Activated T-cell treated with anti-CD3 and anti-CD28 coated beads, Interleukin-2, amount 50 U/mL, for 72 hours (primary cell): ENCODE measurements at places on chromosomes 2 and 18. TPM values are rescaled to one million over a fixed set of nuclear protein-coding genes. Genes with fewer than 3 reads are reported as not detected.

GRCh38 chr2:15615301-15615920 is 23.7 kb downstream of the DDX1 start:
- DNase-seq = no peak

The EPHA4 gene
- 3.4 TPM for total RNA-seq

- no peak for DNase-seq
Observed at GRCh38 chr2:74291218-74291544, 52.0 kb downstream of the SLC4A5 start.

DNA sequence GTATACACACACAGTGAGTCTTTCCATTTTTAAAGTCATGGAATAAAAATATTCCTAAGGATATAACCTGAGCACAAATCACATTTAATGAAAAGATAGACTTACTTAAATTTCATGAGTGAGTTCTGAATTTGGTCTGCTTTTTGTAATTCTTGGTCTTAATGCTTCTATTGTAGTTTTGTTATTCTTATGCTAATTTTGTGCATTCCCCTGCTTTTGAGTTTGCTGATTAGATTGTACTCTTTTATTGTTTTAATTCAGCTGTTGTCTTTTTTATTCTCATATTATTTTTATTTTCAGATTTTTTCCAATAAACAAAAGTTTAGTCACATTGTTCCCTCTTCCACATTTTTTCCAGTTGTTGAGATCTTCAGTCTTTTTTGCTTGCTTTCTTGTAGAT is 202.4 kb downstream of the ZNF407 start:
- DNase-seq = no peak

The C2orf15 gene
- total RNA-seq = 1.9 TPM

- no peak for DNase-seq
Observed at GRCh38 chr18:25066516-25066915, 285.4 kb downstream of the ZNF521 start.

- DNase-seq = no peak
Observed at GRCh38 chr2:187169864-187170263, 278.2 kb downstream of the CALCRL start.

GRCh38 chr2:166181813-166182154 is 54.0 kb upstream of the SCN1A start:
- DNase-seq = no peak

The GALNT3 gene
- 16.2 TPM for total RNA-seq

The ARHGEF33 gene
- total RNA-seq = 0.58 TPM

The CNDP1 gene
- not detected for total RNA-seq

DNA sequence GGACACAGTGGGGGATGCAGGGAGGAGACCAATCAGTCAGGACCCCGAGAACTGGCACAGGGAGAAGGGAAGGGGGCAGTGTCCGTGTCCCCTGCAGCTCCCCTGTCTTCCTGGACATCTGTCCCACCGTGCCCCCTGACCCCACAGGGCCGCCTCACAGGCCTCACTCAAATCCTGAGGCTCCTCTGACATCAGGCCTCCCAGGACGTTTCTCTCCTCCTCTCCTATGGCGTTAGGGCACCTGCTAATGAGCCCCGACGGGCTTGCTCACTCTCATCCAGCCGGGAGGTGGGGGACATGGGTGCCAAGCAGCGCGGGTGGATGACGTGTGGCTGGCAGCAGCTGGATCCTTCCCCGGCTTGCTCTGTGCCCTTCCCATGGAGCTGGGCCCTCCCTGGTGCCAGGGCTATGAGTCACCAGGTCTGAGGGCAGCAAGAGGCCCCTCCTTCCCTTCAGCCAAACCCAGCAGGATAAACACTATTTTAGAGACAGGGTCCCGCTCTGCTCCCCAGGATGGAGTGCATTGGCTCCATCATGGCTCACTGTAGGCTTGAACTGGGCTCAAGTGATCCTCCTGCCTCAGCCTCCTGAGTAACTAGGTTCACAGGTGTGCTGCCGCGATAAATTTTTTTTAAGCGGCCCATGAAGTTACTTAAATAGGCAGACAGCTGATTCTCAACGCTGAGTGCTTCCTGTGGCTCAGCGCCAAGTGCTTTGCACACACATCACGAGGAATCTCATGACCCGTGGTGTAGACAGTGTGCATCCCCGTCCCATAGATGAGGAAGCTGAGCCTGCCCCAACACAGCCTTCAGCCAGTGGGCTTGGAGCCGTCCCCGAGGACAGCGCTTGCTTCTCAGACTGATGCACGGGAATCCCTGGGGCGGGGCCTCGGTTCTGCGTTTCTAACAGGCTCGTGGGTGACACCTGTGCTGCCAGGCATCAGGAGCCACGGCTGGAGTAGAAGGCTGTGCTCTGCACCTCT is 64.5 kb upstream of the HDAC4 start:
- DNase-seq = no peak

DNA sequence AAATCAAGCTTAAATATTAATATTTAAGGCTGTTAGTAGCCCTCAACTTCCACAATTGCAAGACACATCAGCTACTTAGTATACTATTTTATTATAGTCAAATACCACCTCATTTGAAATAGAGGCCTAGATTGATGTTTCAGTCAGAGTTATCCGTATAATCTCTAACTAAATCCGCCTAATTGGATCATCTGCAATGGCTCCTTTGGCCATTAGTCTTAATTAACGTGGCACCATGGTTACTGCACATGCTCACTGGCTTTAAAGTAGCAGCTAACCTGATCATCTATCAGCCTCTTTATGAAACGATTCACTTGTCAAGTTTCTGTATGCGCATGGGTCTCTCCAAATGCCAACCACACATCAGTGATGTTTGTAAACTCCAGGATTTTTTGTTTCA is 112.3 kb downstream of the COLEC12 start:
- DNase-seq = no peak

GRCh38 chr2:19747310-19748072 is 154.3 kb downstream of the TTC32 start:
- DNase-seq = no peak

The CCL20 gene
- total RNA-seq = 21.9 TPM

- no peak for DNase-seq
Observed at GRCh38 chr18:45727068-45727467, 3.1 kb downstream of the SLC14A1 start.

GRCh38 chr2:176412136-176412535 is 142.9 kb downstream of the MTX2 start:
- DNase-seq = no peak

The SERPINB12 gene
- not detected for total RNA-seq

GRCh38 chr2:6308986-6309385 is 556.7 kb downstream of the CMPK2 start:
- DNase-seq = no peak

DNA sequence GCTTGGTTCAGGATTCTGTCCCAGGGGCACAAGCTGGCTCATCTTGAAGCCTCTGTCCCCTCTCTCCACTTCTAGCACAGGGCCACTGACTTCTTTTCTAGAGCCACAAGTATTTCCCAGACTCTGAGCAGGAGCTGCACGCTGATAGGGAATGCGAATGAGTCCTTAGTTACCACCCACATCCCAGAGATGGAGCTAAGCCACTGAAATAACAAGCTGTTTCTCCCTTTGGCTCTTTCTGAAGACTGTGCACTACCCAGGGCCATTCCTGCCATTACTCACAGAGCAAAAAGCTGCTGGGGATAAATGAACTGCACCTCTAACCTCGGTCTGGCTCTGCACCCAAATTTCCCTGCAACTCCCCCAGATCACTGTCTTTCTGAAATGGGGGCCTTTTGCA is 70.6 kb downstream of the TSN start:
- DNase-seq = no peak

The CAVIN2 gene
- not detected for total RNA-seq

- DNase-seq = peak; percentile 34
Observed at GRCh38 chr2:189412330-189412953, 28.8 kb upstream of the WDR75 start.

The GPR45 gene
- total RNA-seq = not detected

The SCN7A gene
- total RNA-seq = not detected

The CXCR1 gene
- total RNA-seq = not detected

- no peak for DNase-seq
Observed at GRCh38 chr2:52423111-52423510, 1344.5 kb upstream of the CHAC2 start.

GRCh38 chr2:48548840-48549239 is 18.9 kb downstream of the STON1 start:
- DNase-seq = no peak

The GCG gene
- total RNA-seq = not detected

- no peak for DNase-seq
Observed at GRCh38 chr2:196365923-196366322, 194.5 kb upstream of the STK17B start.

- DNase-seq = no peak
Observed at GRCh38 chr2:232628466-232629128, 4.8 kb upstream of the EFHD1 start.

The MDH1B gene
- total RNA-seq = 0.96 TPM

DNA sequence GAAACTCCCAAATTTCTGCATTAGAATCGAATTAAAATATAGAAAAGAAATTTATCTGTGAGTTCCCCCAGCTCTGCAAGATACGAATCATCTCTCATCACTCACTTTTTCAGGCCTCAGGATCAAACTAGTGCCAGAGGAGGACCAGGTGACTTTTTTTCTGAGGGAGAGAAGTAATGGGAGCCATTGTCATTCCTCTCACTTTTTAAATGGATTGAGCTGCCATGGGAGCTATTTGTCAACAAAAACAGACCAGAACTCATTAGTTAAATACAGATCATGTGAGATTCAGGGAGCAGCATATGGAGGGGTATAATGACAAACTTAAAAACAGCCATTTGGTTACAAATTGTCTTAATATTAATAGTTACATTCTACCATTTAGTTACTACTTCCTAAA is 594.4 kb downstream of the DPP10 start:
- DNase-seq = no peak

DNA sequence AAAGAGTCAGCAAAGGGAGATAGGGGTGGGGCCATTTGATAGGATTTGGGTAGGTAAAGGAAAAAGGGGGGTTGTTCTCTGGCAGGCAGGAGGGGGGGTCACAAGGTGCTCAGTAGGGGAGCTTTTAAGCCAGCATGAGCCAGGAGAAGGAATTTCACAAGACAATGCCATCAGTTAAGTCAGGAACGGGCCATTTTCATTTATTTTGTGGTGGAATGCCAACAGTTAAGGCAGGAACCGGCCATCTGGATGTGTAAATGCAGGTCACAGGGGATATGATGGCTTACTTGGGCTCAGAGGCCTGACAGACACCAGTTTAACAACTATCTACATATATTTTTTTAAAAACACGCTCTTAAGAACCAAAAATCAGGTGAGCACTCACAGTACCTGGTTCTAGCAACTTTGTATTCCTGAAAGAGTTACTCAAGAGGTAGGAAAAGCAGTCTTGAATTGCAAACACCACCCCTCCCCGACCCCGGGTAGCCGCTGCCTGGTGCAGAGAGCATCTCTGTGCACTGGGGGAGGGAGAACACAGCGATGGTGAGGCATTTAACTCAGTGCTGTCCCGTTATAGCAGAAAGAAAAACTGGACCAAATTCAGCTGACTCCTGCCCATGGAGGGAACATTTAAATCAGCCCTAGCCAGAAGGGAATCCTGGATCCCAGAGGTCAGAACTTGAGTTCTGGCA is 414.5 kb upstream of the KLHL29 start:
- DNase-seq = no peak

DNA sequence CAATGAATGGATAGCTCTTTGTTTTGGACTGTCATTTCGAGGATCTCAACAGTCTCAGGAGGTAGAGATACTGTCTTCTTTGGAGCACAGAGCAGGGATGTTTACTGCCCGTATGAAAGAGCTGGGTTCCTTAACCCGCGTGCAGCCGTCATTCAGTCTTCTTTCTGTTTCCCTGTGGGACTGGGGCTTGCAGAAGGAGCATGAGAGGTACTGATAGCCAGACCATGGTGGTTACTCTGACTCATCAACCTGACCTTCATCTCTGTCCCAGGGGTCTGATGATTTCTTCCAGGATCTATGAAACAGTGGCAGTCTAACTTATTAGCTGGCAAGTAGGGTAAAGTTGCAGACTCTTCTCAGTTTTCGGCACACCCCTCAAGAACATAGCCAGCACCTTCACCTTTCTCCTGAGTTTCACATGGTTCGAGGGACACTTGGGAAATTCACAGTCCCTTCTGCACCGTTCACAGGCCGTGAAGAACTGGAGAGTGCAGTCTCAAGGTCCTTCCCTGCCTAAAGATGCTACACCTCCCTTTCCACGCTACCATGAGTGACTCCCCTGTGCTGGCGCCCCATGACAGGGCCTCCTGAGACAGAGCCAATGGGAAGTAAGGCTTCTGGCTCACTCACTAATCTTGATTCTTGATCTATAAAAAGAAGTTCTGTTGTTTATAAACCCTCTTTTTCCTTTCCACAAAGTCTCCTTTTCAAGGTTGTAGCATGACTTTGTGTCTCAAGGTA is 226.2 kb downstream of the MC4R start:
- DNase-seq = no peak

DNA sequence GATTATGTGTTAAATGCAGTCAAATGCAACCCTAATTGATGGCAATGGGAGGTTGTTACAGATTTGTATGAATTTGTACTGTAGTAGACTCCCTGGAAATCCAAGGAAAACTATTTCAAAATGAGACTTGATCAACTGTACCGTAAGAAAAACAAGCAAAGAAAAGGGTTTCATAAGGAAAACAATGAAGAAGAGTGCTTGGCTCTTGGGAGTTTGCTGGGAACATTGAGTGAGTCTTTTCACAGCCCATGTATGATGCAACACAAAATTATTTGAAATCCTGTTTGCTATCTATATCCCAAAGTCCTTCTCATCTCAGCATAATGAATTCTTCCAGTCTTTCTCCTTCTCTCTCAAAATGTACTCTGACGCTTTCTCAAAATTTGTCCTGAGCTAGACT is 67.0 kb upstream of the OSR1 start:
- no peak for DNase-seq

- no peak for DNase-seq
Observed at GRCh38 chr2:144374163-144374661, 145.7 kb downstream of the ZEB2 start.

GRCh38 chr2:120556911-120557310 is 178.8 kb upstream of the GLI2 start:
- no peak for DNase-seq
